ENCODE measurements at places on chromosomes 6 and 20.

- no peak for DNase-seq
Measured at GRCh38 chr6:30319146-30319835, 7.4 kb upstream of the TRIM39 start.

GRCh38 chr20:33076662-33077372, 2.6 kb upstream of the BPIFB4 start:
- DNase-seq = peak; percentile 29

GRCh38 chr6:167115054-167115453, 7.8 kb upstream of the CCR6 start:
- DNase-seq = no peak

GRCh38 chr20:61570646-61571195, 318.7 kb downstream of the CDH4 start:
- no peak for DNase-seq

- no peak for DNase-seq
Measured at GRCh38 chr6:118665011-118665410, 13.6 kb upstream of the CEP85L start.

GRCh38 chr6:30914854-30915590, 984 bp downstream of the VARS2 start:
- no peak for DNase-seq

DNA sequence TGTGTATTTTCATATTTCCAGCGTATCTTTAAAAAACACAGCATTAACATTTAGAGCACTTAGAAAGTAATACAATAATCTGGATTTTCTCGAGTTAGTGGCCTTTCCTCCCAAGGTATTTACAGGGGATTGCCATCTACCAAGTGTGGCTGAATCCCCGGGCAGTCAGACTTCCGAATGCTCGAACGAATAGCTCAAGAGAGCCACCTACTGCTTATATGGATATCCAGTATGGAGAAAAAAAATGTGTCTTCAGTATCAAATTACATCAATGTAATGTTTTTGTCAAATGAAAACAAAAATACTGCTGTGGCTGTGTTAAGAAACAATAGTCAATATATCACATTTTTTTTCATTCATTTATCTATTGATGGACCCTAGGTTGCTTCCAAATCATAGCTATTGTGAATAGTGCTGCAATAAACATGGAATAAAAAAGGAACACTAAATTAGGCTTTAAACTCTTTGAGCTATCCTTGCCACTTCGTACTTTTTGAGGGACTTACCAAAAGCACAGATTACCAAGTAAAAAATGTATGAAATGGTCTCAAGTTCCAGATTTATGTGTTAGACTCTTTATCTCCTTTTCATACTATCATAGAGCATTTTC, 654.5 kb upstream of the PTCHD4 start:
- DNase-seq = peak; percentile 85

DNA sequence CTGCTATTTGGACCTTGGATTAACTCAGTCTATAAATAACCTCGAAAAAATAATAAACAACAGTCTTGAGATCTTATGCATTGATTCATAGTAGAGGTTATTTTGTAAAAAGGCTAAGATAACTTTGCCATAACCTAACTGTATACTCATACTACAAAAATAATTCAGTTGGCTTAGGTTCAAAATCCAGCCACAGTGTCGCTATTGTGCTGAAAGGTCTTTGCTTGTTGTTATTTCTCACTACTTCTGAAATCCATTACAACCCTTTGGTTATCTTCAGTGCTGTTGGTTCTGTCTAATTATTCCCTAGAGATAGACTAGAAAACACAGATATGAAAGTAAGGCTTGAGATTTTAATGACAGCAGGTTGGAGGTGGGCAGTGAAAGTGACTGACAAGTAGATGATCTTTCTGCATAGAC, 74.4 kb downstream of the MKKS start:
- DNase-seq = no peak

DNA sequence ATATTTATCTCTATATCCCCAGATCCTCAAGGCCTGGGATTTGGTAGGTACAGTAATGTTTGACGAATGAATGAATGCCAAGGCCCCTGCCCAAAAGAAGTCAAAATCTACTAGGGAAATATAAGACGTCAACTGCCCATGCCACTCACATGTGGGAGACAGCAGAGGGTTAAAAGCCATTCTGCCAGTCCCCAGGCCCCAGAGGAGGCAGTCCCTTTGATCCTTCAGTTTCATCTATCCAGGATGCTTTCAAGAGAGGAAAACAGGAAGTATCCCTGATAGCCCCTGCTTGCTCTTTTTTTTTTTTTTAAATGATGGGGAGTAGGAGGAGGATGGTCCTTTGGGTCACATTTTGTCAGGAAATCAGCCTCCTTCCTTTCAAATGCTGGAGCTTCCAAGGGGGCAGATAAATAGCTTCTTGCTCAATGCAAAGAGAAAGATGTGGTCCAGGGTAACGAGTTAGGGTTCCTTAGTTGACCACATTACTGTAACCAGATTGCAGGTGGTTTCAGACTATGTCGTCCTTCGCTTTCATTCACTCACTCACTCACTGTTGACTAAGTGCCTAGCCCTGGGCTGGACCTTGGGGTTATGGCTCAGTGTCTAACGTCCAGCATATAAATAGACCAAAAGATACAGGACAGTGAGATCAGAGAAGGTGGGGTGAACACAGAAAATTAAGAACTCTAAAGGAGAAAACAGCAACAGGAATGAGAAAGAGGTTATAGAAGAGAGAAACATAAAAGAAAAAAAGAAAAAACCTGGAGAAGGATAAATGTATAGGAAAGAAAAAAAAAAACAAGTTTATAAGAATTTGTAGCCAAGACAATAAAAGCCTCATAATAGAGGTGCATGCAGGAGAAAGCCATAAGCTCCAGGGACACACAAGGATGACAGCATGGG, 64.6 kb upstream of the PIM1 start:
- no peak for DNase-seq

DNA sequence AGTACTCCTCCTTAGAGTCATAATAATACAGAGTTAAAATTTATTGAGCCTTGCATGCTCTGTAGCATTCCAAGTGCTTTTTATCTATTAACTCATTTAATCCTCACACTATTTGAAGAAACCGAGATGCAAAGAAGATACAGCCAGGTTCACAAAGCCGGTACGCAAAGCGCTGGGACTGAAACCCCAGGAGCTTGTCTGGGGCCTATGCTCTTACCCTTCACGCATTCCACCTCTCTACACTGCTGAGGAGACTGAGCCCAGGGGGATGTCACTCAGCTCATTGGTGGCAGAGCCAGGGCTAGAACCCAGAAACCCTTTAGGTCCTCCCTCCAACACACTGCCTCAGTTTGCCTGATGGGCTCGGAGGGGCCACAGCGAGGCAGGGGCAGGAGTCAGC, 19.7 kb upstream of the MRPS18A start:
- DNase-seq = no peak

DNA sequence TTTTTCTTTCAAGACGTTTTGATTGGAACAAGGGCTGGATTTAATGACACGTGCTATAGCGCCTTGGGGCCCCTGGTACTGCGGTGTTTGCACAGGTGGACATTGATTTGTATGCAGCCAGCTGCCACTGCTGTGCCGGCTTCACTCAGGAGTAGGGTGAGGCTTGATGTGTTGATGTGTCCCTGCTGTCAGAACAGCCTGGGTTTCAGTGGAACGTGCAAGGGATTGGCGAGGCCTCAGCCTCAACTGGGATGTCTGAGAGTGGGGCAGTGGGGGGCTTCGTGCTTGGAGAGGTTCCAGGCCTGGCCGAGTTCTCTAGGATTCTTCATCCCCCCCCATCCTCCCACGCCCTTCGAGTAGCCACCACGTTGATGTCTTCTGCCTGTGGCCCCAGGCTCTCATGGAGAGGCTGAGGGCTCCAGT, 23.0 kb downstream of the PYGB start:
- no peak for DNase-seq

DNA sequence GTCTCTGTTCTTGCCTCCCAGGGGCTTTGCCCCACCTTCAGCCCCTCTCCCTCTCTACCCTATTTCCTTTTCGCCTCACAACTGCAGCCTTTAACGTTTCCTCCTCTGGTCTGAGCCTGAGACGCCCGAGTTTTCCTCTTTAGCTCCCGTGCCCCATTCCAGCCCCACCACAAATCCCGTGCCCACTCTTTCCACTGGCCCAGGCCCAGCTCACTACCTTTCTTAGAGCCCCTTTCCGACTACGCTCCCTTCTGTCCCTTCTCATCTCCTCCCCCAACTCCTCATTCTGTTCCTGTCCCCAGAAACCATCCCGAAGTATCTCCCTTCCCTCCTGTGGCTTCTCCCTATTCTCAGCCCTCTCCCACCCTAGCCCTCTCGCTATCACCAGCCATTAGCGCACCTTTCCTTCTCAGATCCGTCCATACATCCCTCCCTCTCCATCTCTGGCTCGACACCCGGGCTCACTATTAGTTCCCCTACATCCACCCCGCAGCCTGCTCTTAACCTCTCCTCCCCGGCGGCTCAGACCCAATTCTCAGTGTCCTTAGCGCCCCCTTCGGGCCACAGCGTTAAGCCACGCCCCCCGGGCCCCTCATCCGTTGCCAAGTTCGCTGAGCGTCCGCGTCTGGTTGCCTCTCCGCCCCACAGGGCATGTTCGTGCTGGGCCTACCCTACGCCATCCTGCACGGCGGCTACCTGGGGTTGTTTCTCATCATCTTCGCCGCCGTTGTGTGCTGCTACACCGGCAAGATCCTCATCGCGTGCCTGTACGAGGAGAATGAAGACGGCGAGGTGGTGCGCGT, 2.7 kb downstream of the SLC32A1 start:
- peak; percentile 53 for DNase-seq

DNA sequence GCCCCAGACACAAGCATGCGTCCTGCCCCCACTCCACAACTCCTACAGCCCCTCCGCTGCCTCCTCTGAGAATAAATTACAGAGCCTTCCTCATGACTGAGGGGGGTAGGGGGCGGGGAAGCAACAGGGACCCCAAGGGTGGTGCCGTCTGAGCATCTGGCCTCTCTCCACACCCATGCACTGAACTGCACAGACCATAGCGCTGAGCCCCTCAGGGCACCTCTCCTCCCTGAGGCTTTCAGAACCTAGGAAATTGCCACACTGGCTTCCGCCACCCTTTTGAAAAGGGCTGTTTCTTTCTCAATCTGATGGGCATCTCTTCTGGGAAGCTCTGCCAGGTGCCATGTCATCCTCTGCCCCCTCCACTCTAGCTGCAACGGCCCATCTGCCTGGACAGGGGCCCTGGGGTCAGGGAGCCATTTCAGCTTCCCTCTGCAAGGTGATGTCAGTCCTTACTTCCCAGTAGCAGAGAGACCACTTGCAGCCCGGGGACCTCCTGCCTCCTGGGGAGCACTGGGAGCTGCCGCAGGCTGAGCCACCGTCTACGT, 2.5 kb downstream of the CST7 start:
- DNase-seq = no peak

DNA sequence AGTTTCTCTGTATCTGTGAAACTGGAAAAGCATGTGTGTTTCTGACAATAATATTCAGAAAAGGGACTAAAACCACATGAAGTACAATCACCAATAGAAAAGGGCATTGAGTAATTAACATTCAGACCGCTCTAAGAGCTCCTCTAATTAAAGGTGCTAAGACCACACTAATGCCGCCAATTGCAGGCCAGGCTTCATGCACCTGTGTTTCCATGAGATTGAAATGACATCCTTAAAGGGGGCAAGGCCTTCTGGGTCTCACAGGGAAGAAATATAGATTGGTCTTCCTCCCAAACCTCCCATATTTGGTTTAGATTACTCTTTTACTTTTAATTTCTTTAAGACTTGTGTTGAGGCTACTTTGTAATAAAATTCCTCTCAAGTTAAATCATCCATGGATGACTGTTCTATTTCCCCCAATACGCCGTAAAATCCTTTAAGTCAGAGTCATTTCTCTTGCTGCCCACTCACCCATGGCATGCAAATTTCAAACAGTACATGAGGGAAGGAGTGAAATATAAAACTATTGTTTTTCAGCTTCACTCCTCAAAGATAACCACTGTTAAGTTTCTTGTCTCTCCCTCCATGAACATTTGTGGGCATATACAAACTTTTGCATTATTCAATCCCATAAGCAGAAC, 110.6 kb downstream of the UBE3D start:
- DNase-seq = no peak

DNA sequence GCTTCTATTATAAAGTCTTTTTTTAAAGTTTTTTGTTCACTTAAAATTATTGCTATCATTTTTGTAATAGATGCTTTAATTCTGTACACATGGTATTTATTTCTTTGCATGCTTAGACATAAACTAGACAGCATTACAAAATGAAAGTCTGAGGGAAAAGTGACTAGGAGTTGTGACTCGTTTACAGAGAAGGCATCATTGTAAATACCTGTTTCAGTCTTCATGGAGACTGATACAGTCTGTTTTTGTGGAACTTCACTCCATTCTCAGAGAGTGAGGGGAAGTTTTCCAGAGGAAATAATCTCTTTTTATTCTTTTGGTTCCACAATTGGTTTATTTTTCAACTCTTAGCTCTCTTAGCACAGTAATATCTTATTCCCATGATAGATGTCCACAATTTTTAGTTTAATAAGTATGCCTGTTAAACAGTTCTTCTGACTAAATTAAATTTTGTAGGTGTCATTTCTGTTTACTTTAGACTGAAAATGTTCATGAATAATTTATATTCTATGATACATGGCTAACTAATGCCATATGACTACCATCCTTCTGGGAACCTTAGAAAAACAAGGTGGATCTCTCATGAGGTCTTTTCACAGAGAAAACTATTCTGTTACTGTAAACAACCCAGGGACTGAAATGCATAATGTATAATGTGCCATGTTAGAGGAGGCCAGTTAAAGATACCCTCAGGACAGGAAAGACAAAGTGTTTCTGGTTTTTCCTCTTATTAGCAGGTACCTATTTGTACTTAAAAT, 69.2 kb downstream of the MYO6 start:
- no peak for DNase-seq

GRCh38 chr6:152977556-152977955, 5.3 kb downstream of the FBXO5 start:
- peak; percentile 33 for DNase-seq

GRCh38 chr6:127146932-127147331, 28.5 kb downstream of the RSPO3 start:
- DNase-seq = no peak

GRCh38 chr20:61030130-61030529, 221.9 kb upstream of the CDH4 start:
- no peak for DNase-seq

GRCh38 chr6:156807028-156807427, 29.9 kb downstream of the ARID1B start:
- DNase-seq = no peak

DNA sequence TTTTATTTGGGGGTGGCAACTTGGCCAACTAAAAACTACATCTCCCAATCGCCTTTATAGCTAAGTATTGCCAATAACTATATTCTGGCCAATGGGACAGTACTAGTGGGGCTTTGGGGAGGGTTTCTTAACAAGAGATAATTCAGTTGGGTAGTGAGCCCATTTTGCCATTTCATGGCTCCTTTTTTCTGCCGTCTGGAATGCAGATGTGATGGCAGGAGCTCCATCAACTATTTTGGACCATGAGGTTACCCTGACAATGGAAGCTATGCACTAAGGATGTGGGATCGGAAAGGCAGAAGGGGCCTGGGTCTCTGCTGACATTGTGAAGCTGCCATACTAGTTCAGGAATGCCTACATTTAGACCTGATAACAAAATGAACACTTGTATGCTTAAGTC, 67.0 kb upstream of the FOXC1 start:
- no peak for DNase-seq

GRCh38 chr20:46299078-46299477, 9.2 kb downstream of the CDH22 start:
- no peak for DNase-seq

- peak; percentile 45 for DNase-seq
Measured at GRCh38 chr6:34673064-34673463, 23.5 kb downstream of the ILRUN start.

GRCh38 chr6:130945401-130945919, 117.6 kb downstream of the EPB41L2 start:
- DNase-seq = peak; percentile 44

GRCh38 chr20:59802018-59802417, 131.4 kb downstream of the SYCP2 start:
- no peak for DNase-seq

Measured in OCI-M1 (cell line).